HAP-1 (cell line): ENCODE measurements at places on chromosomes 1 and 21.
A peak's percentile ranks its signal among the peaks of the same experiment; 100 is the strongest.

DNA sequence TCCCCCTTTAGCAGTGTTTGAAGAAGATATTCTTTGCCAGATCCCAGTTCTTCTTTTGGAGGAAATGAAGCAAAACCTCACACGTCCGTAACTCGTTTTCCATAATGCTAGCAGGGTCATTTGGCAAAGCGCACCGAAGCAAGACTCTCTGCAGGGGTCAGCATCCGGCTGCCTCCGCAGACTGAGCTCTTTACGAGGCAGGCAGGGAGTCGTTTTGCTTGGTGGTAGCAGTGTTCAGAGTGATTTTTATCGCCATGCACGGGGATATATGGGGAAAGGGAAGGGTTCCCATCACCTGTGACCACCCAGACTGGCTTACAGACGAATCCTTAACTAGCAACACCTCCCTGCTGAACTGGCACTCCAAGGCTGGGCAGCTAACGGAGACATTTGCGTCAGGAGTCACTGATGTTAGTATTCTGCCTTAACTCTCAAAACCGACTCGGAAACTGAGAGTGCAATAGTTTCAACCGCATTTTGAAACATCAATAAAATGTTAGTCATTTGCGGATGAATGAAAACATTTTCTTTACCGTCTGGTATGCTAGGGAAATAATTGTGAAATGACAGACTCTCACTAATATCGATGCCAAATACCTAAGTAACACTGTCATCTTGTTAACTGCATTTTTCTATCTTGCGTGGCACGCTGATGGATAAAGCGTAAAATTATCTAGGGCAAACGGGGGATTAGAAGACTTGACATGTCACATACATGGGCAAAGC is 2.2 kb upstream of the NEGR1 start:
- peak; percentile 9 for DNase-seq

- DNase-seq, result no peak
Observed at GRCh38 chr21:25952306-25952705, 217.5 kb downstream of the GABPA start.

- no peak for DNase-seq
Observed at GRCh38 chr1:210263963-210264362, 31.4 kb downstream of the SERTAD4 start.

DNA sequence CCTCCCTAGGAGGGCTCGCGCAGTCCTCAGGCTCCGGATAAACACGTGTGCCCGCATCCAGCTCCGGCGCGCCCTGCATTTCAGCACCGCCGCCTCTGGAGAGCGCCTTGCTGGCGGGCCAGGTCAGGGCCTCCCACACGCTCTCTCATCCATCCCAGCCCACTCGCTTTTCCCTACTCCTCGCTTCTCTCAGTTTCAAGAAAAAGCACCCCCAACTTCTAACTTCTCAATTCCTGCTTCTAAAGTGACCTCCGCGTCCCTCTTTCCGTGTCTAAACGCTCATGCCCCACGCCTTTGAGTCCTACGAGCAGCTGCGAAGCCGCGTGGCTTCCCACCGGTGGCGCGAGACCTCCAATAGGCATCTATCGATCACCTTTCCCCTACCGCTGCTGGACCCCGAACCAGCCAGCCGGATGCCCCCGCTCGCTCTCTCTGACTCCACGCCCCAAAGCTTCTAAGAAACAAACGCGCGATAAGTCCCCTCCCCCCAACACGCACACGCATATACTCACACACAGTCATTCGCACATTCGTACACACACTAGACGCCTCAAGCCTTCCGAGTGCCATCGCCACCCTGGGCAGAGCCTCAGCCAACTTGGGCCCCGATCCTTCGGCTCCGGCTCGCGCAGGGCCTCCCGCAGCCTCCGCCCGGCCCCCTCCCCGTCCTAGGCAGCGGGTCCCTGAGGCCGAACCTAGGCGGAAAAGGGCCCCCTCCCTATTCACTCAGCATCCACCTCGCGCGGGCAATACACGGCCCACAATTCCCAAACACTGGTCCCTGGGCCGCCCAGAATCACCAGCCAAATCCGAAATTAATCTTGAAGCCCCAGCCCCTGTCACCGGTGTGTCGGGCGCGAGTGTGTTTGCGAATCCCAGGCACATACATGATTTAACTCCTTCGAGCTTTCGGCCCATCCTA is 1.1 kb downstream of the NMNAT2 start:
- peak; percentile 37 for DNase-seq
